WTC11 (cell line): ENCODE measurements at places on chromosomes 13 and 19.
A peak's percentile ranks its signal among the peaks of the same experiment; 100 is the strongest.

- DNase-seq, result no peak
Observed at GRCh38 chr13:43773602-43774001, 13.2 kb downstream of the ENOX1 start.

DNA sequence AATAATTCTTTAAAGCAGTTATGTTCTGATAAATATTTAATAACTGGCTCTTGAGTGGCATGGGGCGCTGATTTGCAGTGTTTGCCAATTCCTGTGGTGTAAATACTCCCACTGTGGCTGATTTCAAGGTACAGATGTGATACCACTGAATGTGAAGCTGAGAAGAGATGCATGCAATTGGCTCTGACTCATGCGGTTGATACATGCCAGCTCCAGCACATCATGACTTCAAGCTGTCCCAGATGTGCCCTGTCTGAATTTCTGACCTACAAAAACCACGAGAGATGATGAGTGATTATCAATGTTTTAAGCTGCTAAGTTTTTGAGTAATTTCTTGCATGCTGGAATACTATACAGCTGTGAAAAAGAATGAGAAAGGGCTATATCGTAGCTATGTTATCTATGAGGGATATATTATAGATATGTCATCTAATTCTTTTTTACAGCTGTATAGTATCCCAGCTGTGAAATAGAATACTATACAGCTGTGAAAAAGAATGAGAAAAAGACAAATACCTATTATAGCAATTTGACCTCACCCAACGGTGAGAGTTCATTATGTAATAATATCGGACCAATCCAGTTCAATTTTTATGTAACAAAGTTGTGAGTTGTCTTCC is 7.6 kb upstream of the ACSBG2 start:
- DNase-seq, result no peak

GRCh38 chr19:18666317-18666716 is 17.2 kb upstream of the CRTC1 start:
- no peak for DNase-seq

GRCh38 chr19:44212866-44213346 is 574 bp downstream of the ZNF227 start:
- DNase-seq, result no peak

- DNase-seq, result no peak
Observed at GRCh38 chr13:50452756-50453155, 390.7 kb downstream of the DLEU7 start.

GRCh38 chr19:7117248-7117647 is 47.7 kb downstream of the ZNF557 start:
- DNase-seq, result no peak

DNA sequence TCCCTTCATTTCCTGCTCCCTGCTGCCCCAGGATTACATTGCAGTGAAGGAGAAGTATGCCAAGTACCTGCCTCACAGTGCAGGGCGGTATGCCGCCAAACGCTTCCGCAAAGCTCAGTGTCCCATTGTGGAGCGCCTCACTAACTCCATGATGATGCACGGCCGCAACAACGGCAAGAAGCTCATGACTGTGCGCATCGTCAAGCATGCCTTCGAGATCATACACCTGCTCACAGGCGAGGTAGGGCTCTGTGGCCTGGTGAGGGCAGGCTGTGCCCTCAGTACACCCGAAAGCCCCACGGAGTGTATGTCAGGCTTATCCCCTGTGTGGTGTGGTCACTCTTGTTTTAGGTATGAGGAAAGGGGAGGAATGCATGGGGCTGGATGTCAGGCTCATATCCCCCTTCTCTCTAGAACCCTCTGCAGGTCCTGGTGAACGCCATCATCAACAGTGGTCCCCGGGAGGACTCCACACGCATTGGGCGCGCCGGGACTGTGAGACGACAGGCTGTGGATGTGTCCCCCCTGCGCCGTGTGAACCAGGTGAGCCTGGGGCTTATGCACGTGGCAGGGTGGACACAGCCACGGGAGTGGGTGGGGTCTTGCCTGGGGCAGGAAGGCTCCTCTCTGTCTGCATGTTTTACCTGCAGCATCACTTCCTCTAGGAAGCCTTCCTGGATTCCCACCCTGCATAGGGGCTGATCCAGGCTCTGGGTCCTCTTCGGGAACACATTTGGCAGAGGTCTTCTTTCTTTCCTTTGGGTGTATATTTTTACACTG is 2.3 kb upstream of the RNF225 start:
- DNase-seq, result no peak

- no peak for DNase-seq
Observed at GRCh38 chr13:102012299-102013293, 389.3 kb downstream of the FGF14 start.

- DNase-seq, result no peak
Observed at GRCh38 chr13:43838909-43839308, 40.6 kb downstream of the CCDC122 start.

DNA sequence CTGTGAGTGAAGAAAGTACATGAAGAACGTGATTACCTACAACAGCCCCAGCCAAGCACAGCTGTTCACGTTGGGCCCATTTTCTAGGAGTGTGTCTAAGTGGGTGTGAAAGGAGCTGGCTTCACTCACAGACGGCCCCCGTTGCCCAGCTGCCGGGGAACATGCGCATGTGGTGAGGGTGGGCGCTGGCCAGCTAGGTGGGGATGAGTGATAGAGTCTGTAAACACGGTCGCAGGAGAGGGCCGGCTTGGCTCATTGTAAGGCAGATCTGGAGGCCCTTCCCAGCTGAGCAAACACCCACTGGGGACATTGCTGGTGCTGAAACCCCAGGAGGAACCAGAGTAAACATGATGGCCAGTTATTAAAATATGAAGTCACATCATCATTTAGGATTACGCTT is 160.5 kb downstream of the TEX29 start:
- no peak for DNase-seq

- no peak for DNase-seq
Observed at GRCh38 chr19:12163826-12164225, 930 bp downstream of the ZNF136 start.

GRCh38 chr19:8168537-8168936 is 19.1 kb upstream of the FBN3 start:
- DNase-seq, result no peak

GRCh38 chr19:33904681-33905080 is 108.0 kb downstream of the KCTD15 start:
- DNase-seq, result peak; percentile 45

- DNase-seq, result no peak
Observed at GRCh38 chr19:13173139-13173737, 23.0 kb downstream of the IER2 start.

GRCh38 chr13:41652735-41653361 is 195.5 kb downstream of the RGCC start:
- DNase-seq, result no peak

GRCh38 chr19:13078381-13078780 is 24.3 kb downstream of the LYL1 start:
- no peak for DNase-seq

DNA sequence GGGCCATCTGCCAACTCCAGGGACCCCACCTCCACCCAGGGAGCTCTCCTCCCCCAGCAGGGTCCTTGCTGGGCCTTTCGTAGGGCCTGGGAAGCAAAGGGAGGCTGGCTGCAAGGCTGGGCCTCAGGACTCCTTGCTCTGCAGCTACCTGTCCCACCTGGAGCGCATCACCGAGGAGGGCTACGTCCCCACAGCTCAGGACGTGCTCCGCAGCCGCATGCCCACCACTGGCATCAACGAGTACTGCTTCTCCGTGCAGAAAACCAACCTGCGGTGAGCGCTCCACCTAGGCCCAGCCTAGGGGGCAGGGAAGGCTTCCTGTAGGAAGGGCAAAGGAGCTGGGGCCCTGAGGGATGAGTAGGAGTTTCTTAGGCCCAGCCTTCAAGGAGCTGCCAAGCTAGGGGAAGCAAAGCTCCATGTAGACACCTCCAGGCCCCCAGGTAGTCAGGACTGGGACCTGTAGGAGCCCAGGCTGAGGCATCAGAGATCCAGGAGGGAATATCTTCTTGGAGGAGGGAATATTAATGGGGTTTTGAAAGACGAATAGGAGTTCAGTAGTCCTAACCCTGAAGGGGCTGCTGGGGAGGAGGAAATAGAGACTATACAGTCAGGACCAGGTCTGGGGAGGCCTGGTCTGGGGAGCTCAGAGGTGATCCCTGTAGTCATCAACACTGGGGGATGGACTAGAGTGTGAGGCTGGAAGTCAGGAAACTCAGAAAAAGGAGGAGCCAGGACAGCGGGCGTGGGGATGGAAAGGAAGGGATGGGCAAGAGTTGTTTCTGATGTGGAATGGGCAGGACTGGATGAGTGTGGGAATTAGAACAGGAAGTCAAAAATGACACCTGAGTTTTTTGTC is 16.0 kb downstream of the GNA15 start:
- no peak for DNase-seq

DNA sequence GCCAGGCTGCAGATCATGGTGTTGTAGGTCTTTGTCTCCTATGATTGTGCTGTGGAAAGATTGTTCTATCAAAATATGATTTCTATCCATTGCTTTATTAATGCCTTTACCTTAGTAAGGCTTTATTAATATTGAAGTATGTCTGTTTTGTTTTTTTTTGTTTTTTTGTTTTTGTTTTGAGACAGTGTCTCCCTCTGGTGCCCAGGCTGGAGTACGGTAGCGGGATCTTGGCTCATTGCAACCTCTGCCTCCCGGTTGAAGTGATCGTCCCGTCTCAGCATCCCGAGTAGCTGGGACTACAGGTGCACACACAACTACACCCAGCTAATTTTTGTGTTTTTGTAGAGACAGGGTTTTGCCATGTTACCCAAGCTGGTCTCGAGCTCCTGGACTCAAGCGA is 7.7 kb downstream of the IRGC start:
- DNase-seq, result no peak

GRCh38 chr19:58009301-58009665 is 6.7 kb upstream of the ZNF606 start:
- DNase-seq, result no peak

GRCh38 chr19:18232540-18233223 is 6.4 kb upstream of the PDE4C start:
- peak; percentile 81 for DNase-seq

DNA sequence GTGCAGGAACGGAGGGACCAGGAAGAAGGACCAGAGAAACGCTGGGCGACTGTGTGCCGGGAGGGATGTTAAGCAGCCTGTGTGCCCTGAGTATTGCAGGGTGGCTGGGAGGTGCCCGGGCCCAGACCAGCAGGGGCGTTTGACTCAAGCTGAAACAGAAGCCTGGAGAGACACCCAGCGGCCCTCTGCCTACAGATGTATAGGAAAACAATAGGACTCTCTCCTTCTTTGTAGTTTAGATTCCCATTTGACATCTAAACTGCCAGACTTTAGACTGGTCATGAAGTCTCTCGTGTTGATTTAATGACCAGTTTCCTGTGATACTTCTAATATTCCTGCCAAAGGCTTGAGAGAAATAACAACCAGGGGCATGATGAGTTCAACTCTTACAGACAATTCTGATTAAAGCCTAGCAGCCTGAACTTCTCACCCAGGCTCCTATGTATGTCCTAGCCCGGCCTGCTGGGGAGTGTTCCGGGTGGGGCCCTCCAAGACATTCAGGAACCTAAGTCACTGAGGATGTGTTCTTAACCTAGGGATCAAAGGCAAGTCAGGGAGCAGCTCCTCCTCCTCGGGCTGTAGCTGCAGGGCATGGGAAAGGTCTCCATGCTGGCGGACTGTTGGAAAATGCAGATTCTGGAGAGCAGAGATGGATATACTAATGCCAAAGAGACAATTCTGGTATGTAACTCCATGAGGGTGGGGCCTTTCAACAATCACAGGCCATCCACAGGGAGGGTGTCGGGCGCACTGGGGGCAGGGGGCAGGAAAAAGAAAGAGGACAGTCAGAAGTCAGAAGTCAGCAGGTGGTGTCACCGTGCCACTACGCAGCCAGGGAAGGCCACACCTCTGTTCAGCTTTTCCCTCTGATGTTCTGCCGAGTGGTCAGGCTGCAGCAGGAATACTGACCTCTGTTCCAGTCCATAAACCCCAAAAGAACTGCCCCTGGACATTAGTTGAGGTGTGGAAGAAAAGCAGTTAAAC is 131.8 kb downstream of the STARD13 start:
- no peak for DNase-seq

GRCh38 chr19:18282021-18282787 is 782 bp upstream of the JUND start:
- DNase-seq, result no peak

- DNase-seq, result no peak
Observed at GRCh38 chr19:21947775-21948174, 63.0 kb downstream of the ZNF208 start.

GRCh38 chr19:48455171-48455907 is at the start of gene KCNJ14:
KCNJ14 (plus strand) TSS chr19:48455574; CDS start chr19:48461725, 6,151 bp downstream.
- no peak for DNase-seq

- no peak for DNase-seq
Observed at GRCh38 chr19:8630796-8631424, 477 bp downstream of the NFILZ start.

- DNase-seq, result peak; percentile 53
Observed at GRCh38 chr19:19259741-19260140, 13.4 kb downstream of the TM6SF2 start.

DNA sequence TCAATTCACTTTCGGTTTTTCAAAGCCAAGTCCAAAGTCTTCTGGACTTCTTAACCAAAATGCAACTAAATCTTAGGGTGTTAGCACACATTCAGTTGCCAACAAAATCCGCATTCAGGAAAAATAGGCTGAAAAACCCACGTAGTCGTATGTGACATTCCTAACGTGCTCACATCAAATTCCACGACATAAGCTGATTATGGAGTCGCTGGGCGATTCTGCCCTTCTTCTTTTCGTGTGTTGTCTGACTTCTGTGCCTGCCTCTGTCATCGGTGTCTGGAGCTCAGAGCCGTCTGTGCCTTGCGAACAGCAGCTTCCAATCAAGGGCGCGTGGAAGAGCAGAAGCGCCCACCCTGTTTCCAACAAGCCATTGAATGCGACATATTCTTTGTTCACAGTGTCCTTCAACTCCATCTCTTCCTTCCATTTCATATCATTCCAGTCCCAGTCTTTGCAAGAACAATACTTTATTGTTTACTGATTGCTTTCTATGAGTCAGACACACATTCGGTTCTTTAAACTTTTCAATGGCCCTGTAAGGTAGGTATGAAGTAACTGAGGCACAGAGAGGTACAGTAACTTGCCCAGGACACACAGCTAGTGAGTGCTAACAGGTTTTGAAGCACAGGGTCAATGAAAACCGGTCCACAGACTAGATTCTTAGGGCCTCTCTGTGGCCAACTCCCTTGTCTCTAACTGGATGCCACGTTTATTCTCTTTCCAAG is 8.2 kb upstream of the ZNF507 start:
- DNase-seq, result no peak

- DNase-seq, result no peak
Observed at GRCh38 chr13:31982540-31982939, 49.0 kb upstream of the FRY start.

DNA sequence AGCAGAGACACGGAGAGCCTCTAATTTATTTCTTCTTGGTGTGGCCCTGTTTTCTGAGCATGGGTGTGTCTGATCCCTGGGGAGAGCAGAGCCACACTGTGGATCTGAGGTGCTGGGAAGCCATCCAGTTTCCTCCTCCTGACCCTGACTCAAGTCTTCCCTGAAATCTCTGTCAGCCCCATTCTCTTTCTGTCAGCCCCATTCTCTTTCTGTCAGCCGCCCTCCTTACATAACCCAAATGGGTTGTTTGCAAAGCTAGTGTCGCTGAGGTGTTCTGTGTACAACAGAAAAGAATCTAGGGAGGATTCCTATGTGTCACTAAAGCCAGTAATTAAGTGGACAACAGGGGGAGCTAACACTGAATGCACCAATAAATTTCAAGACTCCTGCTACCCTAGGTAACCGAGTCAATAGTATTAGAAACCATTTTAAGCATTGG is 50.2 kb downstream of the LRCH1 start:
- DNase-seq, result no peak
